ENCODE measurements at places on chromosomes 13 and 19.

DNA sequence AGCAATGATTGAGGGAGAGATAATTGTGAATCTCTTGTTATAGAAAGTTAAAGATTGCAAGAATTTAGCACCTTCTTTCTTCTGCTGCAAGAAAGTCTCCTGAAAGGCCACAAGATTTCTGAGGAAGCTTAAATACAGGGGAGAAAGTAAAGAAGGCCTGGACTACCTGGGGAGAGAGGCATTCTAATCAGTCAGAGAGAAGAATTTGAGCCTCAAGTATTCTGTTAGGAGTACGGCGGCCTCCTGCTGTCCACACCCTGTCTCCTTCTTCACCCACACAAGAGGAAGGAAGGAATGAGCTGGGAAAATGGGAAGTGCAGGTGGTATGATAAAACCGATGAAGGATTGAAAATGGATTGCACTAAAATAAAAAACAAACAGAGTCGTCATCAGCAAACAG, 474.7 kb downstream of the DIAPH3 start:
- no peak for DNase-seq

GRCh38 chr13:32098272-32098671, 66.7 kb downstream of the FRY start:
- peak; percentile 69 for DNase-seq

DNA sequence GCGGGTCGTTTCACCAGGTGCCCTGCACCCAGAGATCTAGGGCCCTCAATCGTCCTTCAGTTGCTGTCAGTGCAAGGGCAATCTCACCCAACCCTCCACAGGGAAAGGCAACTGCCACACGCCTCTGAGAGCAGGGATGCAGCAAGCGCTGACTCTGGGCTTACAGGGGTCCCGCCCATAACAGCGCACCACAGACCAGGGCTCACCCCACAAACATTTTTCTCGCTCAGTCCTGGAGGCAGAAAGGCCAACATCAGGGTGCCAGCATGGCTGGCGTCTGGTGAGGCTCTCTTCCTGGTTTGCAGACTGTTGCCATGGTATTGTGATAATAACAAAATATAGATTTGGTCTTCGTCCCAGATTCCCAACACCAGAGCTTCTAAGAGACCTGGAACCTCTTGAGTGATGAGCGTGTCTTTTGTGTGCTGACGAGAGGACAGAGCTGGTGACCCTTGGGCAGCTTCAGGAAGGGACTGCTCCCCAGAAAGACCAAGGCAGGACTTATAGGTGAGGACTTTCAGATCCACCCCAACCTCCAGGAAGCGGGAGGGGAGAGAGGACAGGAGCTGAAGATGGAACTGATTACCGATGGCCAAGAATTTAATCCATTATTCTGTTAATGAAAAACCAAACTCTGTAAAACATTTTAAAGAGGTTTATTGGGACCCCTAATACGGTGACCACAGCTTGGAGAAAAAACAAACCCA, 51.3 kb downstream of the C13orf46 start:
- DNase-seq = no peak

- no peak for DNase-seq
These were observed 1396.1 kb upstream of the MIR17HG start for GRCh38 chr13:89951341-89951740.

DNA sequence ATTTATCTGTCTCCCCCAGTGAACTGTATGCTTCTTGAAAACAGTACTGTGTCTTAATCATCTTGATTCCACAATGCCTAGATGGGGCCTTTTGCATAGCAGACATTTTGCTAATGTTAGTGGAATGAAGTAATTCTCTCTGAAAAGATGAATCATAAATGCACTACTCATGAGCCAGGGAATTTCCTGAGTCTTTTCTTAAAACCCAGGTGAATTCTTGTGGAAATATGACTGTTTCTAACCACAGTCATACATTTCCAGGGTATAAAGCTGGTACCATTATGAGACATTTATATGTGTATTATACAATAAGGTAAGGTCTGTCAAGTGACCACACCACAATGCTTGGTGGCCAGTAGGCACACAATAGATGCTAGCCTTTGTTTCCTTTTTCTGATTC, 5.5 kb upstream of the KCTD4 start:
- DNase-seq = no peak

GRCh38 chr13:66887088-66887487, 343.0 kb downstream of the PCDH9 start:
- no peak for DNase-seq

DNA sequence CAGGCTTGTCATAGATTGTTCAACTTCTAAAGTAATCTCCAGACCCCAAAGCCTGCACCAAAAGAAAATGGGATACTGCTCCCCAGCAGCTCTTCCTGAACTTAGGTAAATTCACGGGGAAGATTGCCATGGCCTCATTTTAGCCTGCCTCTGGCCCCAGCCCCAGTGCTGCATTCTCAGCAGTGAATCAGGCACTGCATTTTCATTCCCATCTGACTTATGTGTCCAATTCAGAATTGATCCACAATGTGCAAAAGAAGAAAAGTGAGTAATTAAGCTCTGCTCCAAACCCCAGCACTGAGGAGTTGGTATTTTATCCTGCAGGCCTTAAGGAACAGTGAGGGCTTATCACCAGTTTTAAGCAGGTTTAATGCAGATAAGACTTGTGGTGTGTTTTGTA, 176.4 kb downstream of the KCTD12 start:
- DNase-seq = no peak

GRCh38 chr19:8488365-8488764, 14.1 kb downstream of the PRAM1 start:
- peak; percentile 33 for DNase-seq

GRCh38 chr13:109788372-109789111, 2.2 kb upstream of the IRS2 start:
- DNase-seq = peak; percentile 55

GRCh38 chr19:13047374-13047773, 52.1 kb downstream of the NFIX start:
- DNase-seq = no peak

DNA sequence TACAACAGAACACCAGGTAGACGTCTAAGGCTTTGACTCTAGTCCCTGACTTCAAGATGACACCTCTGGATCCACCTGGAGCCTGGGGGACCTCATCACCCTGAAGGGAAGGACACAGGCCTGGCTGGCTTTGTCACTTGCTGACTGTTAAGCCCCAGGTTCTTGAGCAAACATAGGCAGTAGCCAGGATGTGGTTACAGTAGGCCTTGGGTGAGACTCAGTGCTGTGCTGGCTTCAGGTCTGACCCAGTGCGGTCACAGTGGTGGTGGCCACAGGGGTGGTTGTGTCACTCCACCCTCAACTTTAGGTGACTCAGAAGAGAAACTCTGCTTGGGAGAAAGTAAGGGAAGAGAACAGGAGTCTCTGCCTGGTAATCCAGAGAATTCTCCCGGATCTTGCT, 497.8 kb downstream of the UQCRFS1 start:
- peak; percentile 77 for DNase-seq

GRCh38 chr19:19385896-19386869, 19.3 kb upstream of the GATAD2A start:
- peak; percentile 83 for DNase-seq

GRCh38 chr13:50991579-50992521, 82.3 kb downstream of the RNASEH2B start:
- peak; percentile 47 for DNase-seq

DNA sequence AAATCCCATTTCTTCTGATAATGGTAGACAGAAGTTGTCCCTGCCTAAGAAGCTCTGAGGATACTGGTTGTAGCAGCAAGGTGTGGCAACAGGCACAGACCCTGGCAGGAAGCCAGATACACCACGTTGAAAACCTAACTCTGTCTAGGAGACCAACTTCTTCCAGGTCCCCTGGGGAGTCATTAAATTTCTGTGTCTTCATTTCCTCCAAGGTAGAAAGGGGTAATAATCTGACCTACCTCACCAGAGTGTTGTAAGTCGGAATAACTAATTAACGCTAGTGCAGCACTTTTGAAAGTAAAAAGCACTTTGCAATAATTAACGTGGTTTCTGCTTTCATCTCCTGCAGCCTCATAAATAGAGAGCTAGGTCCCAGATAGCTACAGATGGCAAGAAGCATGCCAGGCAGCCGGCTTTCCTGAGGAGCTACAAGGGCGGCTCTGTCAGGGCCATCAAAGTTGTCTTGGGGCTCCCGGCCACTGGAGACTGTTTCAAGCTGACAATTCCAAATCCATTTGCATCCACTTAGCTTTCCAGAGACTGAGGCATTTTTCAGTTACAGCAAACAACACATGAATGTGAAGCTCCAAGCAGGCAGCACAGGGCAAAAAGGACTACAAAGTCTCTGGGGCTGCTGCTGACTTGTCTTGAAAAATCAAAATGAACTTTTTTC, 176.2 kb downstream of the FOXO1 start:
- peak; percentile 48 for DNase-seq

DNA sequence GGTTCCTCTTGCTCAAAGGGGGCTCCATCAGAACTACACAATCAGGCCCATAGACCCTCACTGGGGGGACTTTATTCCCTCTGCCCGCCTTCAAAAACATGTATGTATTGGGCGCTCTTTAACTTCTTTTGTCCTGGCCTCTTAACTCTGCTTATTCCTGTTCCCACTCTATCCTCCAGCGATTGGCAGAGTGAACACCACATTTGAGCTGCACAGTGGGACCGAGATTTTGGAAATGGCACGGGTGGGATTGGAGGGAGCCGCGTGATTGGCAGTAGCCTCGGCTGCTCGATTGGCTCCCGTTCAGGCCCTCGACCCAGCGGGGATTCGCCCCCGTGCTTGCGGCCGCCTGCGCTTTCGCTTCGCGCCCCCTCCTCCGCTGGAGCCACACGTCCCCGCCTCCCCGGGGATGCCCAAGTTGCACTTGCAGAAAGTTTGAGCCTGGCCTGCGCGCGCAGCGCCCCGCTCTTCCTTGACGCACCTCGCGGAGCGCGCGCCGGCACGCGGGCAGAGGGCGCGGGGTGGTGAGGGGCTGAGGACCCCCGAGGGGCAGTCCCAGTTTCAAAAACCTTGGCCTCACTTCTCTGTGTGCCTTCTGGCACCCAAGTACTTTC, at the start of gene ZIC5:
TSS of gene ZIC5 (minus strand) at position 192 of the 614 bp plus-strand sequence. CDS start at position 28, 164 bp downstream.
- no peak for DNase-seq

- no peak for DNase-seq
These were observed 19.7 kb downstream of the NEK5 start for GRCh38 chr13:52109116-52109670.

DNA sequence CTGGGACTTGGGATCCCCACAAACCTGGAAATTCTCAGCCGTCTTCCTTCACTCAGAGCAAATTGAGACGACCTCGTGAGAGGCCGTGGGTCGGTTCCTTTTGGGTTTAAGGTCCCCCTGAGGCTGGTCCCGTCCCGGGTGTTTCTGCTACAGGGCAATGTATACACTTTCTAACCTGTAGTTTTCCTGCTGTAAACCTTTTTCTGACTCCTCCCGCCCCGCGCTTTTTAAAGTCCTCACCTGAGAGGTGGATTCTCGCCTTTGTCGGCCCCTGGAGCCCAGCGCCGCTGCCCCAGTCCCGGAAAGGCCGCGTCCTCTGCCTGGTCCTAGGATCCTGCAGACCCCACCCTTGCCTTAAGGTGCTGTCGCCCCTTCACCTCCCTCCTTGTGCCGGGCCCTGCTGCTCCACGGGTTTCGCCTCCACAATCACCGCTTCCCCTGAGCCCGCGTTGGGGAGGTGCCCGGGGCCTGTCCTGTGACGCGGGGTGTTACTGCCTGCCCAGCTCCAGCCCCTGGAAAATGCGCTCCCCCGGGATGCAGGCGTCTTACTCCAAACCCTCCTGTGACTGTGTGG, 391 bp downstream of the ZNF761 start:
- peak; percentile 35 for DNase-seq

DNA sequence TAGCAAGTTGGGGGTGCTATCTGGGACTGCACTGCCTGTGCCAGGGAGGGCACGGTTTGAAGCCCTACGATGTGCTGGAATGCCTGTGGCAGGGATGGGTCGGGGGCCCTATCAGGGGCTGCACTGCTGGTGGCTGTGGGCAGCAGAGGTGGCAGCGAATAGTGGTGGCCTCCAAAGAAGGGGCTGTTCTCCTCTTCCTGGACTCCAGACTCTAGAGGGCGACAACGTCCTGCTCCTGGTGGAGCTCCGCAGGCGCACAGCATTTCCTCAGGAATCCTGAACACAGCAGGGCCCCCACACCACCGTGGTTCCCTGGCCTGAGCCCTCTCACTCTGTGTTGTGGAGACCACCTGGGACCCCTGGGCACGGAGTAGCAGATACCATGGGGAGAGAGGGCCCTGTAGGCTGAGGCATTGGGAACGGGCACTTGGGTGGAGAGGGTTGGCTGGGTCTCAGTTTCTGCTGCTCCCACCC, 145.6 kb downstream of the TNFRSF19 start:
- no peak for DNase-seq

DNA sequence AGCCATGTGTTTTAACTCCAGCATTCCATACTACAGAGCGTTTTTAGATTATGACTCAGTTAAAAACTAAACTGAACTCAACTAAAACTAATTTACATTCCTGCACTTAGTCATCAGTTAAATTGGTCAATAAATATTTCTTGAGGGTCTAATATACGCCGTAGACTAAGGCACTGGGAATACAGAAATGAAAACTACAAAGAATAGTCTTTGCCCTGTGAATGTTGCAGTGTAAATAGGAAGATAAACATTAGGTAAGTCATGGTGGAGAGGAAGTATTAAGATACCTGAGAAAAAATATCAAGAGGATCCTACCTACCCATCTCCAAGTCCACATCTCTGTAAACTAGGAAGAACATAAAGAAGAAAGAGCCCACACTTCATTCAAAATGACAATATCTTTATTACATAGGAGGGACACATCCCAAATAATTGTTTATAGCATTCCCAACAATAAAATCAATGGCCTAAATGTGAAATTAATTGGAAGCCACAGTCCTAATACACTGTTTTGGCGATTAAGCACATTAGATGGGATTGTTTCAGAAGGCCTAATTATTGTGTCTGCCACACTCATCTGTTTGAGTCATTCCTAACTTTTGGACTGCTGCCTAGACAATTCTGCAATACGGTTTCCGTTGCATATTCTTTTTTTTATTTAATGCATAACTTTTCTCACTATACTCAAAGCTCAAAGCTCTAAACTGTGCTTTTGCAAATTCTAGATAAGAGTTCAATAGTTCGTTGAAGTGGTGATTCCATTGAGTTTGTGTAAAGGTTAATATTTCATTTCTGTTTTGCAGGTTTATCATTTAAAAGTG, 52.9 kb downstream of the MBNL2 start:
- no peak for DNase-seq

DNA sequence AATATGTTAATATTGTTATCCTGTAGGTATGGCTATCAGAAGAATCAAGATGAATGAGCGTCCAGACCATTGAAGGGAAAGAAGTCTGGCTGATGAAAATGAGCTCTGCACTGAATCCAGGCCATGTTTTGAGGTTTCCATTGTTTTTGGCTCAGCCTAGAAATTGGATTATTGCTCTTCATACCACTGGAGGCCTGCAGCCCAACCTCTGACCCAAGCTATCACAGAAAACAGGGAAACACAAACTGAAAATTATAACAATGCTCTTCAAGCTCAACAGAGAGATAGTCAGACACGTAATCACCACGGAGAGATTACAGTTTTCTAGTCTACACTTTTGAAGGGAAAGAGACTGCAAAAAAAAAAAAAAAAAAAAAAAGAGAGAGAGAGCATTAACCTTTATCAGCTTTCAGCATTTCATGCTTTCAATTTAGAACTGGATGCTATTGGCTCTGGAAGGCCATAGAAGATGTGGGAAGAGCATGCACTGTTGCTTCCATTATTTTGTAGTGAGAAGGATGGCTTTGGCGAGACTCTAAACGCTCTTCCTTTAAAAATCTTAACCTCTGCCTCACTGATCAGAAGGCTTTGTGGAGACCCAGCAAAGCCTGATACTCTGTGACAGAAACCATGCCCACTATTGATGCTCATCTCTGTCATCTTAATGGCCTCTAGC, 10.8 kb downstream of the EDNRB start:
- no peak for DNase-seq

- DNase-seq = peak; percentile 98
These were observed 1.0 kb upstream of the UBE2M start for GRCh38 chr19:58559275-58560006.

- DNase-seq = no peak
These were observed 11.3 kb upstream of the PNMA8A start for GRCh38 chr19:46482631-46483030.

Measured in NB4 (cell line).